Right atrium auricular region (tissue), 2 donors: ENCODE measurements at places on chromosomes 12 and 14.

GRCh38 chr12:6358881-6359280, 16.5 kb downstream of the SCNN1A start:
- no peak for DNase-seq

GRCh38 chr14:29724991-29725390, 202.7 kb downstream of the PRKD1 start:
- no peak for DNase-seq

GRCh38 chr14:68050177-68050576, 230.6 kb downstream of the RAD51B start:
- no peak for DNase-seq

- no peak for DNase-seq
These were observed 235.8 kb downstream of the SSPN start for GRCh38 chr12:26431211-26431610.

- no peak for DNase-seq
These were observed 26.6 kb downstream of the NINJ2 start for GRCh38 chr12:636632-637031.

- DNase-seq, result no peak
These were observed 104.5 kb downstream of the TGFB3 start for GRCh38 chr14:75877292-75877691.

GRCh38 chr12:14681625-14682024, 14.8 kb downstream of the GUCY2C start:
- no peak for DNase-seq

- no peak for DNase-seq
These were observed 63.3 kb upstream of the ABCD2 start for GRCh38 chr12:39682689-39683477.

GRCh38 chr12:40034712-40035111, 71.2 kb downstream of the SLC2A13 start:
- DNase-seq, result no peak

DNA sequence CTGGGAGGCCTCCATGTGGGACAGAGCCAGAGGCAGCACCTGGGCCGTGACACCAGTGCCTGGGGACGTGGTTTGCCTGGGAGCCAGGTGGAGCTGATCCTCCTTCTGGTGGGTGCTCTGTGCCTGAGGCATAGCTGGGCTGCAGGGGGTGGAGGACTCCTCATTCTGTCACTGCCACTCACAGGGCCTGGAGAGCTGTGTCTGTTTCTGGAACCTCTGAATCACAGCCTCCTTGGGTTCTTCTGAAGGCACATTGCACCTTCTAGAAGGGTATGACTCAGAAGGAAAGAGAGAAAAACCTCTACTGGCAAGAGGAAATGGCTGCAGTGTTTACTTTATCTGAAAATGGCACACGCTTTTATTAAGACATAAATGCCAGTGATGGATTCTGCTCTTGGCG, 659.8 kb downstream of the VRK1 start:
- DNase-seq, result no peak

- DNase-seq, result no peak
These were observed 53.5 kb downstream of the FRS2 start for GRCh38 chr12:69523433-69524330.
